ENCODE measurements at places on chromosomes 2 and 18.

DNA sequence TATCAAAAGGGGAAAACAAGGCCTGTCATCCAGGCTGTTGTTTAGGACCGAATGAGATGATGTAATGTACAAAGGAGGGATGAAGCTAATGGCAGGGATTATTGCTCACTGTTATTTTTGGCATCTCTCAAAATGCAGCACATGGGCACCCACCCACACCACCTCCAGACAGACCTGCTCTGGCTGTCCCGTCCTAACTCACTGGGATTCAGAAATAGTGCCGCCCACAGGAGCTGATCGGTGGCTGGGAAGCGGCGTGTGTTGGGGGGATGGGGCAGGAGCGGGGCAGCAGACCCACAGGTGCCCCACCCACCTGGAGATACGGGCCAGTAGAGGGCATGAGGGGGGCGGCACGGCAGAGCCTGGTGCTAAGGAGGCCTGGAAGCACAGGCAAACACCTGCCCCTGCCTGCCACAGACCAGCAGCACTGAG lies 52.2 kb downstream of the CRACDL start:
- DNase-seq = no peak

GRCh38 chr2:182715892-182716649 lies at the start of gene DNAJC10:
DNAJC10 (plus strand) TSS chr2:182716257; CDS start chr2:182718087, 1,830 bp downstream.
- peak; percentile 90 for DNase-seq

DNA sequence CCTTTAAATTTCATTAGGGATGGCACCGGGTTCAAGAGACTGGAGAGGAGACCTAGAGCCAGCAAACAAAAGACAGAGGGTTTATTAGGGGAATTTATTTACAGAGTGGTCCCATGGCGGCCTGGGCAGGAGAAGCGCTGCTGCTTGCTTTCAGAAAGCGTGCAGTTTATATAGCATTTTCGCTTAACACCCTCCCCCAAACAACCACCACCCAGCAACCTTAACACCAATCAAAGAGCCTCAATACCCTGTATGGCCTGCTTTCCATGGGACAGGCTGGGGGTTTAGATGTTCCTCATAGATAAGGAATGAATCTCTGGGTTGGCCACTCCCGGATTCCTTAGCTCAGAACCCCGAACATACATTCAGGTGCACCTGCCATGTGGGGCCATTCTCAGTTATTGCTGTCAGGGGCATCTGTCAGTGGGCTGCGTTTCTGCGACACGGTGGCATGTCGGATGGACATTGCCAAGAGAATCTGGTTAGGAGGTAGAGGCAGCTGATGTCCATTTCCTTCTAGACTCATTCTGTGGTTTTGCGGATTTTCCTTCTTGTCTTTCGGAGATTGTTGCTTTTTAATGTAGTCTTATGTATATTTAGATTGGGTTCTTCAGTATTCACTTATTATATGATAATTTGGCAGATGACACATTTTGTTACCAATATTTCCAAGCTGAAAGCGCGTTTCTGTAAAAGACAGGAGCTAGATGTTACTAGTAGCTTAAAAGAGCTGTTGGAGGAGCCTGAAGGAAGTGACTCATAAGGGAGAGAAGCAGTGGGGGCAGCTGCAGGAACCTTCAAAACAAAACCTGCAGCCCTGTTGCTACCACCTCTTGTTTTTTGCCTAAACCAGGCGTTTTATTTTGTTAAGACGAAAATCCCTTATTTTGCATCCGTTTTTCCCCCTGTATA lies 7.2 kb downstream of the AGAP1 start:
- no peak for DNase-seq

GRCh38 chr2:163266772-163267171 lies 428.2 kb upstream of the KCNH7 start:
- no peak for DNase-seq

DNA sequence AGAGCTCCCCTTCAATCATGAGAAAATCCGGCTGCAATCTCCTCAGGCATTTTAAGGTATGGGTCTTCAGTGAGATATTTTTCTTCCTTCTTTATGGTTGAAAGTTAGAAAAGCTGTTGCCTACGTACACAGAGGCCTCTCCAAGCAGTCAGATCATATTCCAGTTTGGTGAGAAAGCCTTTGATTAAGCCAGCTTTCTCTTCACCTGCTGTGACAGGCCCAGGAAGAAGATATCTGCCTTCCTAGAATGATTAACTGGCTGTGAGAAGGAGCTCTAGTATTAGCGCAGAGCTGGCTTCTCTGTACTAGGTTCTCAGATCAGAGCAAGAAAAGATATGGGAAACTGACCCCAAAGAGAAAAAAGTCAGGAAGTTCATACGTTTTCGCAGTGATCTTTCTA lies 585.0 kb upstream of the CHAC2 start:
- DNase-seq = no peak

DNA sequence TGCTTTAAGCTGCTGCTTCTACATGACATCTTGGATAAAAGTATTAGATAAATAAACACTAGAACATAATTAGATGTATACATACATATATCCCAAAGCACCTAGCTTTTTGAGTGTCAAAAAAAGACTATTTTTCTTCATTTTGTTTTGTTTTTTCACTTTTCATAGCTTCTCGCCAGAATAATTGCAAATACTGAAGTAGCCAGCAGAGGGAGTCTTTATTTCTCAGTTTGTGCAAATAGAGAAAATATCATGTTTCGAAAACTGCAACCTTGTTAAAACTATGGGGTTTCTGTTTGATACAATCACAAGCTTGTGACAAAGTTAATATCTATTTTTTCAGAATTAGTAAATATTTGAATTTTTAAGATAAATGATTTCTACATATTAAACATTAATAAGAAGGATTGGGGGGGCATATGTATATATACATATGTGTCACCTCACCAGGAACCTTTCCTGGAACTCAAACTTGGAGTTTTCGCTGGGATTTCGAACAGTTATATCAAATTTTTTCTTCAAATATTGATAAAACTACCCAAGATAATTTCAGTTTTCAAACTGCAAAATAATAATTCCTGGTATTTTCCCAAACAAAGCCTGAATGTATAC lies 61.0 kb downstream of the GRB14 start:
- no peak for DNase-seq

DNA sequence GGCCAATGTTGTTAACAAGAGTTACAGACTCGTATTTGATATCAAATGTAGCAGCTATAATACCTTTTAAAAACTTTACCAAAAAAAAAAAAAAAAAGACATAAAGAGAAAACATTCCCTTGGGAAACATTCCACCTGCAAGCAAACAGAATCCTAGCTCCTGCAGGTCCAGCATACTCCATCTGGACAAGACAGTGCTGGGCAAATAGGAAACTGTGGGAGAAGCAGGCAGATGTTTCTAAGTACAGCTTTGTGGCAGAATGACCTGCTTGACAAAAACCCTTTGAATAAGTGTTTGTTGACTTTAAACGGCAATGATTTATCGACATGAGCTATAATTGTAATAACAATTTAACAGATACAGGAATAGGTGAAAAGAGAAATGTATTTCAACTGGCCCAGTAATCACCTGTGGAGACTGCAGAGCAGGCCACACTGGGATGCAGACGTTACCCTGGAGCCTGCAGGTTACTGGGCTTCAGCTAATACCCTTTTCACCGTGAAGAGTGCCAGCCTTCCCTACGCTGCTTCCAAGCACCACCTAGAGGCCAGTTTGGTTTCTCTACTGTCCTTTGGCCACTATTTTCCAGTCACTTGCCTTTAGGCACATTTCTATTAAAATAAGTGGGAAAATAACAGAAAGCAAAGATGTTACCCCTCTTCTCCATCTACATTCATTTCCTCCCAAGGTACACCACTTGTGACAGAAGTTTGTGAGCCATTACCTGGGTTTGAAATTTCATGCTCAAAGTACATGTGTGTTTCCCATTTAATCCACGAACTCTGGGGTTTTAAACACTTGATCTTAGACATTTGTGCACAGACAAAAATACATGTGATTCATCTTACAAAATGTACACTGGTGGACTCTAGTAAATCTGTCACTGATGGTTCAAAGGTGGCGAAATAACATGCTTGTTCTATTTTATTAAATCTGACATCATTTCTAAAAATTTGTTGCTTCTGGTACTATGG lies 96.9 kb upstream of the ZNF397 start:
- DNase-seq = peak; percentile 34

GRCh38 chr2:189628817-189629530 lies 32.3 kb upstream of the ASNSD1 start:
- no peak for DNase-seq

Measured in stimulated activated naive CD8-positive, alpha-beta T cell treated with anti-CD3 and anti-CD28 coated beads, Interleukin-15, Interleukin-2, amounts not matched to agents 100 U/mL and 50 U/mL, for 24 hours (primary cell).